ENCODE measurements at places on chromosomes 6 and 20.

GRCh38 chr6:139311831-139312230 lies 20.0 kb upstream of the TXLNB start:
- DNase-seq: no peak

DNA sequence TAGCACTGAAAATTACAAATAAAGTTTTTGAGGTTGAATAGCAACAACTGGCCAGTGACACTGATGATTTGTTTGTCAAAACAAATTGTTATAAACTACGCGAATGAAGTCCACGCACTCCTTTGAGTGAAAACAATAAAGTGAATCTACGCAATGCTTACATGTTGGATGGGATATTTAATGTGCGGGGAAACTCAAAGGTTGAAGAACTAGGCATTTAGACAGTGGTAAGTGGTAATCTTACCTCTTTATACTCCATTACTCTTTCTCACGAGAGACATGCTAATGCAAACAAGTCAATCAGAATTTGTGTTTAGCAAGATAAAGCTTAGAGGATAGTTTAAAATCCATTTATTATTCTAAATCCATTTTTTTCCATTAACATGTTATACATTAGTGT lies 606.4 kb downstream of the KHDRBS2 start:
- no peak for DNase-seq

- DNase-seq: no peak
Measured at GRCh38 chr20:38790200-38791053, 15.1 kb upstream of the PPP1R16B start.

GRCh38 chr6:42264852-42265390 lies 47.3 kb upstream of the MRPS10 start:
- DNase-seq: no peak

GRCh38 chr6:121838842-121839241 lies 403.4 kb downstream of the GJA1 start:
- no peak for DNase-seq

DNA sequence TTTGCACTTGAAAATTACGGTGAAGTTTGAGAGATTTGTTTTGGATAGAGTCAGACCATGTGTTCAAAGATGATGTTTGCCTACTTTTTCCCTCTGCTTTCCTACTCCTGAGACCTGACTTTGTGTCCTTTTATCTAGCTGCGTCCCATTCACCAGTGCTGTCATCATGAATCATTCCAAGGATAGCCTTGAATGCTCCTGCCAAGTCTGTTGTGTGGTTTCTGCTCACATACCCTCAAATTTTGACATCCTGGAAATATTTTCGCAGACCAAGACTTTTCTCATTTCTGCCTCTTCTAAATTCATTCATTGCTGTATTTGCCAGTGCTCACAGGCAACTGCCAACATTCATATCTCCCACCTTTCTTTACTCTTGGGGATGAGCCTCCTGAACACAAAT lies 175.9 kb upstream of the SCGN start:
- no peak for DNase-seq

DNA sequence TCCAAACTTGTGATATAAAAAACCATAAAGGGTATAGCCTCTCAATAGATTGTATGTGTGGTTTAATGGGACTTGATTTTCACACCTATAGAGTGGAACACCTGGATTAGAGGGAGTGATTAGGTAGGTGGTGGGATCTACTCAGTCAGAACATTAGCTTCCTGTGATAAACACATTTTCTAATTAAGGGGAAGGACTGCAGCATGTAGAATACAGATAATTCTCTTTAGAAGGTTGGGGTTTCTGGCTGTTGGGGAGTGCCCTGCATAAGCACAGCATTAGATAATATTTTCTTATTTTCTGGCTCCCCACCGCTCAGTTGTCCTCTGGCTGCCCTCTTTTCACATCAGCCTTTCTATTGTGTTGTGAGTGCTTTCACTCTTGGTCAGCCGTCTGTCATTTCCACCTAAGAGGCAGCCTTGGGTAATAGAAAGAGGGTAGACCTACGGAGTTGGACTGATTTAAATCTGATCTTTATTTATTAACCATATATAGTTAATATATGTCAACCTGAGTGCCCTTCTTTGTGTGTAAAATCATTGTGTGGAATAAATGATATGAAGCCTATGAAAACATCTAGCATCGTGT lies 8.0 kb downstream of the CSE1L start:
- DNase-seq: no peak

DNA sequence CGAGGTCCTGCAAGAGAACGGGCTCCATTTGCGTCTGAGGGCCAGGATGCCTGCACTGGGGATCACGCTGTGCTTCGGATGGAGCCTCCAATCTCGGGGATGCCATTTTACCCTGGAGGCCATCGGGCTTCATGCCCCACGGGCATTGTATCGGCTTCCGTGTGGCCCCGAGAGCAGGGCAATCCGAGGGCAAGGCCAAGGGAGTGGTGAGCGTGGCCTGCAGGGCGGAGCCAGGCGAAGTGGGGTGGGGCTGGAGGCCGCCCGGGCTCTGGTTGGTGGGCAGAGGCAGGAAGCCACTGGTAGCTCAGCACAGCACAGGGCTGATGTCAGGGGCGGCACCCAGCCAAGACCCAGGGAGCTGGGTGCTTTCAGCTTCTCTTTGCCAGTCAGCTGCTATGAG lies 57.5 kb upstream of the BHLHE23 start:
- no peak for DNase-seq

- no peak for DNase-seq
Measured at GRCh38 chr20:5164645-5165625, 38.1 kb downstream of the CDS2 start.

DNA sequence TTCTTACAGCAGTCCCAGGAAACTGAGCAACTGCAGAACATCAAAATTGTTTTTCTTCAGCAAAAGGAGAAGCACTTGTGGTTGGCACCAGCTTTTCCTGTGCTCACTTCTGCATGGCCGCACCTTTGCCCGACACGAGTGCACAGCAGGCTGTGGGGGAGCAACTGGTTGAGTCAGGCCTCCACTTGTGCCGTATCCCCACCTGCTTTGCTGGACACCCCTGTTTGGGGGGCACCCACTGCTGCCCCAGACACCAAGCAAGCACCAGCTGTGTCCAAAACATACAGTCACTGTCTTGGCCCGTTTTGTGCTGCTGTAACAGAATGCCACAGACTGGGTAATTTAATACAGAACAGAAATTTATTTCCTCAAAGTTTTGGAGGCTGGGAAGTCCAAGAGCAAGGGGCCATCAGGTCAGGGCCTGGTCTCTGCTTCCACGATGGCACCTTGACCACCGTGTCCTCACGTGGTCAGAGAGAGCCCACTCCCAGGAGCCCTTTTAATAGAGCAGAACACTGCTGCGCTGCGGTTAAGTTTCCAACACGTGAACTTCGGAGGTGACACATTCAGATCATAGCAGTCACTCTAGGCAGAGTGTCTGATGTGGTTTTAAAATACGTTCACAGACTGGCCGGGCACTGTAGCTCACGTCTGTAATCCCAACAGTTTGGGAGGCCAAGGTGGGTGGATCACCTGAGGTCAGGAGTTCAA lies 8.7 kb upstream of the GMEB2 start:
- no peak for DNase-seq

DNA sequence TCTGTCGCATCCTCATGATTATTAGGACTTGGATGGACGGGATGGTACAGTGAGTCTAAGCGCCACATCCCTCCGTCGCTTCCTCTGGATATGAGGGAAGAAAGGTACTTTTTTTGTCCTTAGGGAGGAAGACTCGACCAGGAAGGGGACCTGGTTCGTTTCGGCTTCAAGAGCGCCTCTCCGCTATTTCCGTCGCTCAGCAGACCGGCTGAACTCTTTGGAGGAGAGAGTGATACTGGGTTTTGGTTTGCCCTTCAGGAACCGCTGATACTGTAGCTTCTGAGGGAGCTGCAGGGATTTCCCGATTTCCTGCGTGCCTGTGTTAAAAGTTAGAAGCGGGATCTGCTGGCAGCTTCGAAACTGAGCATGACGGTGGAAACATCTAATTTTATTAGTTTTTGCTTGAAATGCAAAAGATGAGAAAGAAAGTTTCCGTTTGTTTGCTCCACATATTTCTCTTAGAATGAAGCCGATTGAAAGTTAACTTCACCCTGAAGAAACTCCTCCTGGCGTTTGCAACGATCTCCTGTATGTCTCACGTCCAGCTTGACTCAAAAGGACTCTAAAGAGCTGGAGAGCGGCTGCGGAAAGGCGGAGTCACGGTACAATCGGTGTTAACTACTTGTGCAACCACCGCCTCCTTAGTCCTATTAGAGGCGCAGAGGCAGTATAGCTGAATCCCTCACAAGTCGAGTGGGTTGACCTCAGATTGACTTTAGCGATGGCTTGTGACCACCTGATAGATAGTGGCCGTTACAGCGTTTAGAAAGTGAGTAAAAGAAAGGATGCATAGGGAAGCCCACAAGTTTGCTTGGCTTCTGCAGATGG lies 129.4 kb downstream of the TRIM27 start:
- no peak for DNase-seq

GRCh38 chr6:100370265-100370664 lies 94.5 kb downstream of the SIM1 start:
- DNase-seq: no peak

- DNase-seq: no peak
Measured at GRCh38 chr6:139904568-139904967, 530.1 kb upstream of the CITED2 start.
